Myocyte (in vitro differentiated cells): ENCODE measurements at places on chromosomes 2 and 18.

- peak; percentile 44 for DNase-seq
These were observed 233.7 kb downstream of the PRKCE start for GRCh38 chr2:45885171-45885621.

DNA sequence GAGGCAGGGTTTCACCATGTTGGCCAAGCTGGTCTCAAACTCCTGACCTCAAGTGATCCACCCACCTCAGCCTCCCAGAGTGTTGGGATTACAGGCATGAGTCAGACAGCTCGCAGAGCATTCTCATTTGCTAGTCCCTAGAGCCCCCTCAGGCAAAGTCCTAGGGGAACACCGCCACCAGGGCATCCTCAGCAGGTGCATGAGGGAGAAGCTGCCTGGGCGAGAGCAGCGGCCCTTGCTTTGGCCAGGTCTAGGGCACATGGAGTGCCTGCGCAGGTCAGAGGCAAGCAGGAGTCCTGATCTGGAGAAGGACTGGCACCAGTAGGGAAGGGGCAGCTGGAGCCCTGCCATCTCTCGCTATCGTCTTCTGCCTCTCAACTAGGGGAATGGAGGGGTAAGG, 32.4 kb downstream of the NGEF start:
- no peak for DNase-seq

DNA sequence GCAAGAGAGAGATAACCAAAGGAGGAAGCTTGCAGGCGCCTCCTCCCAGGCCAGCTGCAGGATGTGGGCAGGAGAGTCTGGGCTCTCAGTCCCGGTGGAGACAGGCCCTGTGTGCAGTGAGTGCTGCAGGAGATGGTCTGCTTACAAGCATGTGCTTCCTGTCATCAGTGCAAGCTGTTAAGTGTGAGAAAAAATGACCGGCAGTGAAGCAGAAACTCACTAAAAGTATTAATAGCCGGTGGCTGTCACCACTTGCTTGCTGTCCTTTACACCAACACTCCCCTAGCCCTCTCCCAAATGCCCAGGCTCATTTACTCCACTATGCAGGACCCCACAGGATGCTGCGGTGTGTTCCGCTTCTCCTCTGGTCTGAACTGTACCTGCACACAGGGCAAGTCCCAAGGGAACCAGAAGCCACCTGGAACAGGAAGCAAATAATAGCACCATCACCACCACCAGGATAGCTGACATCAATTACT, 435.6 kb upstream of the HS6ST1 start:
- no peak for DNase-seq

DNA sequence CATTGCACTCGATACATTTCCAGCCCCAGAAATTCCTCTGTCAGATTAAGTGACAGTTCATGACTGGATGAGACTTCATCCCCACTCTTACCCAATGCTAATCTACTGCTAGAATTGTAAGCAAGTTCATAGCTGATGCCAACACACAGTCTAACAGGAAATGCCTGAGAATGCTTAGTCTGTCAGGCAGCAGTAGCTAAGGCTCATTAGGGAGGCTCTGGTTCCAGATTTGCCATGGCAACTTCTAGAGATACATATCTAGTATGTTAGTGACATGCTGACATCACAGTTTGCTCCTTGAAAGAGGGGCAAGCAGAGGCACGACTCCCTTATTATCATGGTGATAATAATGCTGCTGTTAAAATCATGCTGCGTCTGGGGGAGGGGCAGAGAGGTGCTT, 198.4 kb downstream of the RBM43 start:
- DNase-seq = peak; percentile 21

DNA sequence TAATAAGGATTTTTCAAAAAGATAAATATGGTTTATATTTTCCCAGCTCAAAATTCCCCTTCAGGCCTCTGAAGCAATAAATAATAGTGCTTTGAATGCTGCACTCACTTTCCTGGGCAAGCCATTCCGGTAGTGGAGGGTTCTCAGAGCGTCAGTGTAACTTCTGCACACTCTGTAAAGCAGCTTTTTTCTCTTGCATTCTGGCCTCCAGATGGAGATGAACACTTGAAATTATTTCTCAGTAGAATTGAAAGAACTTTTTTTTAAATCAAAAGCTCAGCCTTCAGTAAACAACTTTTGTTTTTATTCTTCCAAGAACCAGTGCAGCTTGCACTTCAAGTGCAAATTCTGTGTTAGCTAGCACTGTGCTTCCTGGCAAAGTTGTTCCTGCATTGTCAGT, 281.1 kb upstream of the RAB12 start:
- no peak for DNase-seq

- no peak for DNase-seq
These were observed 76.4 kb downstream of the TMEM247 start for GRCh38 chr2:46555646-46556234.

GRCh38 chr2:11679486-11680181, 9.6 kb upstream of the NTSR2 start:
- no peak for DNase-seq

DNA sequence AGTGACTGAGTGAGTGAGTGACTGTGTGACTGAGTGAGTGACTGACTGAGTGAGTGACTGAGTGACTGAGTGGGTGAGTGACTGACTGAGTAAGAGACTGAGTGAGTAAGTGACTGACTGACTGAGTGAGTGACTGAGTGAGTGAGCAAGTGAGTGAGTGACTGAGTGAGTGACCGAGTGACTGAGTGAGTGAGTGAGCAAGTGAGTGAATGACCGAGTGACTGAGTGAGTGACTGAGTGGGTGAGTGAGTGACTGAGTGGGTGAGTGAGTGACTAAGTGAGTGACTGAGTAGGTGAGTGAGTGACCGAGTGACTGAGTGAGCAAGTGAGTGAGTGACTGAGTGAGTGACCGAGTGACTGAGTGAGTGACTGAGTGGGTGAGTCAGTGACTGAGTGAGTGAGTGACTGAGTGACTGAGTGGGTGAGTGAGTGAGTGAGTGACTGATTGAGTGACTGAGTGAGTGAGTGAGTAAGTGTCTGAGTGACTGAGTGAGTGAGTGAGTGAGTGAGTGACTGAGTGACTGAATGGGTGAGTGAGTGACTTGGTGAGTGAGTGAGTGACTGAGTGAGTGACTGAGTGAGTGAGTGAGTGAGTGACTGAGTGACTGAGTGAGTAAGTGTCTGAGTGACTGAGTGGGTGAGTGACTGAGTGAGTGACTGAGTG, 13.3 kb downstream of the MAL start:
- no peak for DNase-seq

DNA sequence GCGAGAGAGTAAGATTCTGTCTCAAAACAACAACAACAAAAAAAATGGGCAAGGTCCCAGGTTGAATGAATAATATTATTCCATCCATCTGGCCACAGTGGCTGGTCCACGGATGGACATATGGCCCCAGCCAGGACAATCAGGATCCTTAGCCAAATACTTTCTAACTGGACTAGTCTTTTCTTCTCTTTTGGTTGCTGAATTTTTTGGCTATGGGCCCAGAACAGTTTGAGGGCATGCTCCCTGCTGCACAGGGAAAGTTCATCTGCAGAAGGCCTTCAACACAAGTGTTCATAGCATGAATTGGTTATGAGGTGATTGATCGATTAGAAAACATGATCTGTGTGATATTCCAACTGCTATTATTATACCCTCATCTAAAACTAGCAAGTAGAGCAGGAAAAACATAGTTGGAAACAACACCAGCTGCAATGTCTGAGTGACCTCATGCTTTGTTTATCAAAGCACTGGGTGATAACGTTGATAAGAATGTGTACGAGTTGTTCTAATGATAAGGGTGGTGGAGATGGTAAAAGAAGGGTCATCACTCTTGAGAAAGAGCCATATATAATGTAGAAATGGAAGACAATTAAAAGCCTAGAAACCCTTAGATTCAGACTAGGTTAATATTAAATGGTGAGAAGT, 47.8 kb upstream of the RNF103 start:
- DNase-seq = peak; percentile 46

DNA sequence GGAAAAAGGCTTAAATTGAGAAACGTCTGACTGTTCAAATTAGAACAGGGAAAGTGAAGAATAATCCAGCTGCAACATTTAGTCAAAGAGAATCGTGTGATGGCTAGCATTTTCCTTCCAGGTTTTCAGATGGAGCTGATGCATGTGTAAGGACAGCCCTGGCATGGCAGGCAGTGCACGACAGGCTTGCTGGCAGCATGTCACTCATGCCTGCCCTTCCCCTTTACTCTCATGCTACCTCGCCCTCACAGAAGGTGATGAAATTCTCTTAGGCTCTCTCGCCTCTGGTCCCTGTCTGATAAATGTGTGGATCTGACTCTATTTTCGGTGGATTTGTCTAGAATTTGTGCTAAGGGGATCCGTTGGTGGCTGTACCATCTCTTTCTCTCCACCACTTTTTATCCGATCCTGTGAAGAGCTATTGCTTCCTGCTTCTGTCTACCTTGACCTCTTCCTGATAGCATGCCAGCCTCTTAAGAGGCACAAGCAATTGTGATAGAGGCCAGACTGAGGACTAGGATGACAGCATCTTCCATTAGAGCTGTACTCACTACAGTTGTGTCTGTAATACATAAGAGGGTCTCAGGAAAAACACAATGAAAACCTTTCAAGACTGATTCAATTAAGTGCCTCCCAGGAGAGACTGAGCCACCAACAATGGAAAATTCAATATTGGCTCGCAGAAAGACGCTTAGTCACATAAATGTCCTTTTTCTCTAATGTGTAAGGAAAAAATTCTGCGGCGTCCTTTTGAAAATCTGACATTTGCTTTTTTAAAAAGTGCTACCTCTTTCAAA, 65.6 kb upstream of the NOSTRIN start:
- no peak for DNase-seq

DNA sequence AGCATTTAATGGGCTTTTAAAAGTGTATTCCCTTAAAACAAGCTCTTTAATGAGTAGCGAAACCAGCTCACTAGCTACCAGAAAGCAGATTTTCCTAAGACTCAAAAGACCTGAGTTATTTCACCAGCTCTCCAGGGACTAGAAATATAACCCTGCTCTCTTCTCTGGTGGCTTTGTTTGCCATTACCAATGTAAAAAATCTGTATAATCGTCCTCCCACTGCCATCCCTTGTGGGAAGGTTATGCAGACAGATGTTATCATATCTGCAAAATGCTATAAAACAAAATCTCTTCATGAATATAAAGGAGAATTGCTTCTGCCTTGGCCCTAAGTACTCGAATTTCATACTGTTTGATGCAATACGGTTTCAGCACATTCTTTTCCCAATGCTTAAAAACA, 335.2 kb downstream of the NUP35 start:
- no peak for DNase-seq
